ENCODE measurements at places on chromosomes 13 and 19.

DNA sequence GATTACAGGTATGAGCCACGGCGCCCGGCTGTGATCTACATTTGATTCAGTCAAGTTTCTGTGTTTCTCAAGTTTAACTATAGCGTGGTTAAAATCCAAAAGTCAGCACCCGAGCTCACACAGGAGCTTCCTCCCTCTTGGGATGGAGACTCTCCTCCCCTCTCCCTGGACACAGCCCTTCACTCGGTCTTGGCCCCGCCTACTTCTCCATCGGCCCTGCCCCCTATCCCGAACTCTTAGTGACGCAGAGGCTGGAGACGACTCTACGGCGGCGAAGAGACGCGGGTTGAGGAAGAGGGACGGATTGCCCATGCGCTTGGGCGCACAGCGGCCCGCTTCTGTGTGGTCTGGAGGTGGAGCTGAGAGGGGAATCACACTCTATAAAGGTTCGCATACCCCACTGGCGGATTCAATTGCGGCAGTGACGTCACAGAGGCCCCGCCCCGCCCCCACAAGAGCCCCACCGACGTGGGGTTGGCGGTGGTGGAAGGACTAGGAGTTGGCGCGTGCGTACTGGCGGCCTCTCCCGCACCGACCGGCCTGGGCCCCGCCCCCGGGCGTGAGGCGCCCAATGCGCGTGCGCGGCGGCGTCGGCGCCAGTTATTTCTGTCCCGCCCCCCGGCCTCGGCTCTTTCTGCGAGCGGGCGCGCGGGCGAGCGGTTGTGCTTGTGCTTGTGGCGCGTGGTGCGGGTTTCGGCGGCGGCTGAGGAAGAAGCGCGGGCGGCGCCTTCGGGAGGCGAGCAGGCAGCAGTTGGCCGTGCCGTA is at the start of gene TRIM28:
Gene TRIM28 (plus strand): TSS at position 239 of the 765 bp plus-strand sequence. CDS start 694 bp downstream, outside the sequence.
- peak; percentile 100 for DNase-seq

DNA sequence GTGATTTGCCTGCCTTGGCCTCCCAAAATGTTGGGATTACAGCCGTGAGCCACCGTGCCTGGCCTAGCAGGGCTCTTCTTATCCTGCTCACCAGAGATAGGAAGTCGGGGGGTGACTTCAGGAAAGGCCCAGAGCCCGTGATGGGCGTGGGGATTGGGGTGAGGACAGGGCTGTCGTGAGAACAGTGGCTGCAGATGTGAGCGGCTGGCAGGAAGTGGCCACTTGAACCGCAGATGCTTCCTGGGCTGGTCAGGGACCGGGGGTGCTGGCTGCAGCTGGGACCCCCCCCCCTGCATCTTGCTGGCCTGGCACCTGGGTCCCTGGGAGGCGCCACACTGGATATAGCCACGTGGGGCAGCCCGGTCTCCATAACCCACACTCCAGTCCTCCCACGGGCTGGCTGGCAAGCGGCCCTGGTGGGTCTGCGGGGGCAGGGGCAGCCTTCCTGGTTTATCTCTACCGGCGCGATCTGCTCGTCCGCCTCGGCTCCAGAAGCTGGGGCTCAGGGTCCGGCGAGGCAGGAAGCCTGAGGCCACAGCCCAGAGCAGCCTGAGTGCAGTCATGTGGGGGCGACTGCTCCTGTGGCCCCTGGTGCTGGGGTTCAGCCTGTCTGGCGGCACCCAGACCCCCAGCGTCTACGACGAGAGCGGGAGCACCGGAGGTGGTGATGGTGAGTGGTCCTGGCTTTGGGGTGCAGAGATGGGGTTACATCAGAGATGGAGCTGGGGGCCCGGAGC is at the start of gene F2RL3:
Gene F2RL3 (plus strand): TSS at position 371 of the 737 bp plus-strand sequence. CDS start 191 bp downstream, at position 562.
- no peak for DNase-seq

DNA sequence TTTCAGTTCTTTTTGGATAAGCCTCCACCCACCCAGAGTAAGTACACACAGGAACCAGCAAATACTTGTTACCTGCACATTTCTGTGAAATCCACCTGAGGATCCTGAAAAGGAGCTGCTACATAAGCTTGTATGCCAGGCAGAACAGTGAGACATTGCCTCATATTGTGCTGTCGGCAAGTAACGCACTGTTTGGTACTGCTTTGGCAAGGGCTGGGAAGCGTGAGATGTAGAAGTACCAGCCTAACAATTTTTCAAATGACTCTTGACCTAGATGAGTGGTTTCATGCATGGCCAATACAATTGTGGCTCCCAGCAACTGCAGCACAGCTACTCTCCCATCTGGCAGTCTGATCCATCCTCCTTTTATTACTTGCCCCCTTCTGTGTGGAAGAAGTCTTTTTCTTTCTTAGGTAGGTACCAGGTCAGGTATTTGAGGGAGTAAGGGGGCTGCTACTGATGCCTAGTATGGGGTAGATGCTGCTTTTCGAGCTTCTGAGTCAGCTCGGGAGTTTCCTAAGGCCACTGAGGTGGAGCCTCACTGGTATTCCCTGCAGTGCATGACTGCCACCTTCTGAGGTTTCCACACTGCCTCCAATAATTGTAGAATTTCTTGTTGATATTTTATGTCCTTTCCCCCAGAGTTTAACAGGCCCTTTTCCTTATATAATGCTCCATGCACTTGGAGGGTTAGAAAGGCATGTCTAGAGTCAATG is 52.2 kb downstream of the ZNF737 start:
- DNase-seq: no peak

- peak; percentile 70 for DNase-seq
These were observed at the start of gene GIPC1 for GRCh38 chr19:14496029-14496833. TSS of gene GIPC1 (minus strand) at chr19:14496127. CDS start at chr19:14482976, 13,151 bp downstream.
